ENCODE measurements at places on chromosomes 1 and 21. TPM values are rescaled to one million over a fixed set of nuclear protein-coding genes. Genes with fewer than 3 reads are reported as not detected.

C1orf226 gene
- total RNA-seq: 1.7 TPM

FMO1 gene
- 2.2 TPM for total RNA-seq

TRABD2B gene
- total RNA-seq: 0.69 TPM

GPR37L1 gene
- total RNA-seq: not detected

CLIC4 gene
- total RNA-seq: 311 TPM

MXRA8 gene
- 641 TPM for total RNA-seq

KLHDC8A gene
- total RNA-seq: 2.9 TPM

S100A3 gene
- 11.2 TPM for total RNA-seq

DNAH14 gene
- 4.0 TPM for total RNA-seq

RCSD1 gene
- total RNA-seq: 1.7 TPM

SLC27A3 gene
- 46.1 TPM for total RNA-seq

C1orf185 gene
- not detected for total RNA-seq

TP53BP2 gene
- total RNA-seq: 26.2 TPM

PRKACB gene
- total RNA-seq: 13.9 TPM

S100B gene
- total RNA-seq: 0.62 TPM

RIIAD1 gene
- not detected for total RNA-seq

CLCNKB gene
- not detected for total RNA-seq

ATG4C gene
- 11.5 TPM for total RNA-seq

Measured in cardiac ventricle fibroblast (primary cell).